Esophagus muscularis mucosa (tissue), 4 donors: ENCODE measurements at places on chromosomes 1 and 21. TPM values are rescaled to one million over a fixed set of nuclear protein-coding genes. Genes with fewer than 3 reads are reported as not detected.

FLG2 gene
- total RNA-seq = not detected

GRCh38 chr1:226877669-226878068 is 7.3 kb downstream of the PSEN2 start:
- DNase-seq = no peak

CORT gene
- not detected for total RNA-seq

CASQ2 gene
- total RNA-seq = 95.6 TPM

DNA sequence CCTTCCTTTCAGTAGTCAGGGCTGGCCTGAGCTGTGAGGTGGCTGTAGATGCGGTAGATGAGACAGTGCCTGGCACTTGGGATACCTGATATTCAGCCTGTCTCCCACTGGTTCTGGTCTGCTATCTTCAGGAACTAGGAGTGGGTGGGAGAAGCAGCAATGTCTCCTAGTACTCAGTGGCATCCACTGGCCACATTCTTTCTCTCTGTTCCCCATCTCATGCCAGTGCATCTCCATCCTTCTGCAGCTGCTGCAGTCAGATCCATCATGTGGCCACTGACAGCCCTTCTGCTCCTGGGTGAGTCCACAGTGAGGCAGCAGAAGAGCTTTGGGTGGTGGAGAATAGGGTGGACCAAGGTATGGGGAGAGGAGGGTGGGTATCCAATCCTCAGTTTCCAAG is 1.1 kb downstream of the FCRLB start:
- no peak for DNase-seq

DNA sequence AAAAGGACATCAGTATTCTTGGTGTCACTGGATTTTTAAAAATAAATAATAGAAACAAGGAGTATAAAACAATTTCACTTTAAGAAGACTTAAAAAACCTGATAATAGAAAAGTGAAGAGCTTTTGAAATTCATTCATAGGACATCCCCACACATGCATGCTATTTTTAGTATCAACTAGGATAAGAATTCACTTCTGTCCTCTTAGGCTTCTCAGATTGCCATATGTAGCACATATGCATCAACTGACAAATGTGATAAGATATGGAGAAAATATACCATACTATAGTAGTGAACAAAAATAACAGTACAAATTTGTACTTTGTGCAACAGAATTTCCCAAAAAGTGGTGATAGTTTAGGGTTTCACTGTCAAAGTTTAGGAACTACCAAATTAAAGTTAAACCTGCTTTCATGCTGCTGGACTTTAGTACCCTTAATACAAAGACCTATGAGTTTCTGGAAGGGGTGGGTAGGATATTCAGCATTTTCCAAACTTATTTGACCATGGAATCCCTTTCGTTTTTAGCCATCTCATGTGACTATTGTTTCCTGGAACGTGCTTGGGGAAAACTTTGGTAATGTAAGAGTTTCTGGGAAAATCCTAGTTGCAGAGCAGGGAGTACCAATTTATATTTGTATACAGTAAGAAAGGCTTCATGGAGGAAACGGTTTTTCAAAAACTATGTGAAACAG is 19.8 kb downstream of the RPRD2 start:
- DNase-seq = no peak

- no peak for DNase-seq
Measured at GRCh38 chr1:113855630-113856400, 15.7 kb downstream of the PTPN22 start.

DNA sequence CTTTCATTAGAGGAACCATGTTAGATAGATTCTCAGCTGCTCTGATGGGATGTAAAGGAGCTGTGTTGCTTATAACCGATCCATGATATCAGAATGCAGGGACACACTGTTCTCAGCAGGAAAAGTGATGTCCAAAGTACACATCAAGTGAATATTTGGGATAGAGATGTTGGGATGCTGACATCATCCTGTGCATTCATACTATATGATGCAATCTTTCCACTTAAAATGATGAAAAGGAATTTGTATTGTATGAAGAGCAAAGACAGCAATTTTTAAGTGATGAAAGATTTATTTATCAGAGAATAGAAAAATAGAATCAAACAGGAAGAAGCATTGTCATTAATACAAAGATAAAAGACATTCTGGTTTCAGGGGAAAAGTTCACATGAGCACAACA is 110.1 kb downstream of the ERG start:
- DNase-seq = peak; percentile 3
